ENCODE measurements at places on chromosomes 3 and 15.

DNA sequence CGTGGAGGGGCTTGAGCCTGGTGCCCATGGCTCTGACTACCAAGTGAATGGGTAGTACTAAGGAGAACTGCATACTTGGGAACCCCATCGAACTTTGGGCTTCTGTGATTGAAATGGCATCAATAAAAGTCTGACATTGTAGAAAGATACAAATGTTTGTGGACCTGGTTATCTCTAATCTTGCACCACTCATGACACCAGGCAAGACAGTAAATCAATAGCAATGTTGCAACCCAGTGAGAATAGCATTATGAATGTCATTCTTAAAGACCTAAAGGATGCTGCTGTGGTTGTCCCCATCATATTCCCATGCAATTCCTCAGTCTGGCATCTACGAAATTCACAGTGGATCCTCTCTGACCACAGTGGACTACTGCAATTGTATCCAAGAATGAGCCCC, 233.6 kb upstream of the LYSMD4 start:
- DNase-seq, result no peak

- no peak for DNase-seq
Observed at GRCh38 chr3:29565236-29565635, 284.4 kb downstream of the RBMS3 start.

- no peak for DNase-seq
Observed at GRCh38 chr15:47720555-47720954, 3.2 kb downstream of the SEMA6D start.

DNA sequence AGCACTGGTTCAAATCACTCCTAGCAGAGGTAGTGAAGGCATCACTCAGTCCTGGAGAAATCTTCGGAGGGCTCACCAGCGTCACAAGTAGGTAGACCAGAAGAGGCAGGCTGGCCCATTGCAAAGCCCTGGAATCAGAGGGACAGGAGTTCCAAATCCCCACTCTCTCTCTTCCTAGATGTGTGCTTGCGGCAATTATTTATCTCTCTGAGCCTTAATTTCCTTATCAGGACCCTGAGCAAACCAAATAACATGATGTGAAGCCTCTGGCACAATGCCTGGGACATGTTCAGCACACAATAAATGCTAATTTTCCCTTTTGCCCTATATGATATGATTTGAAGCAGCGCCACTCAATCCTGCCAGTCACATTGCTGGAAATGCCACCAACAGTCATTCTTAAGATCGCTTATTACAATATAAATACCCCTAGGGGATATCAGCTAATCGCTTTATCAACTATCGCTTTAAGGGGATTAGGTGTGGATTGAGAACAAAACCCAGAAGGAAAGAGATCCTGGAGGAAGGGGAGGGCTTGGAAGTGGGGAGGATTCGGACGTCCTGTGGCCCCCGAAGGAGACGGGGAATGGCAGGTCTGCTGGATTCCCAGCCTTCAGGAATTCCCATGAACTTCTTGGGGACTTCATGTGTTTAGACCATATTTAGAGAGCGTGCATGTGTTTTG, 59.5 kb upstream of the TSEN2 start:
- no peak for DNase-seq

DNA sequence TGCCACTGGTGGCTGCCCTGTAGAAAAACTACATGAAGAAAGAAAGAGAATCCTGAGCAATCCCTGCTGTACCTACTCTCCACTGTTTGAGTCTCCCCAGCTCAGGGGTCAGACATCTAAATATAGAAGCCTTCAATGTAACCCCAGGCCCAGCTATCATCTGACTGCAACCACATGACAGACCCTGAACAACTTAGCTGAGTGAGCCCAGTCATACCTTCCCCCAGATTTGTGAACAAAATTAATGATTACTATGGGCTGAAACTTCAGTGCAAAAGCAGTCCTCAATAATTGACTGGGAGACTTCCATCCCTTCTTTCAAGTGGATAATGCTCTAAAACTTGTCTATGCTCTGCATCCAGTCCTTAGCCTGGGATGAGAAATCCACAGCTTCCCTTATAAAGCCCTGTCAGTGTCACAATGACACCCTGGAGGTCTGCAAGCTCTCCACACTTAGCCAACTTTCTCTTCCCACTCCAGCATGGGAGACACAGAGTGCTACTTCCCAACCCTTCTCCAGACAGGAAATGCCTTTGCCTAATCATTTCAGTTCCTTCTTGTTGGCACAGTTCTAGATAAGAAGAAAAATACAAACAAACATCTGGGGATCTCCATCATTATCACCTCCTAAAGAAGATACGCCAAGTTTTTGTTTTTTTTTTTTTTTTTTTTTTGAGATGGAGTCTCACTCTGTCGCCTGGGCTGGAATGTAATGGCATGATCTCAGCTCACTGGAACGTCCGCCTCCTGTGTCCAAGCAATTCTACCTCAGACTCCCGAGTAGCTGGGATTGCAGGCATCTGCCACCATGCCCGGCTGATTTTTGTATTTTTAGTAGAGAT, 198.5 kb upstream of the GADL1 start:
- DNase-seq, result peak; percentile 33

- DNase-seq, result no peak
Observed at GRCh38 chr3:113167825-113168801, 43.2 kb upstream of the BOC start.

- DNase-seq, result peak; percentile 31
Observed at GRCh38 chr15:32825219-32825618, 107.4 kb downstream of the GREM1 start.

- DNase-seq, result peak; percentile 76
Observed at GRCh38 chr3:37074178-37074577, 80.9 kb downstream of the MLH1 start.

DNA sequence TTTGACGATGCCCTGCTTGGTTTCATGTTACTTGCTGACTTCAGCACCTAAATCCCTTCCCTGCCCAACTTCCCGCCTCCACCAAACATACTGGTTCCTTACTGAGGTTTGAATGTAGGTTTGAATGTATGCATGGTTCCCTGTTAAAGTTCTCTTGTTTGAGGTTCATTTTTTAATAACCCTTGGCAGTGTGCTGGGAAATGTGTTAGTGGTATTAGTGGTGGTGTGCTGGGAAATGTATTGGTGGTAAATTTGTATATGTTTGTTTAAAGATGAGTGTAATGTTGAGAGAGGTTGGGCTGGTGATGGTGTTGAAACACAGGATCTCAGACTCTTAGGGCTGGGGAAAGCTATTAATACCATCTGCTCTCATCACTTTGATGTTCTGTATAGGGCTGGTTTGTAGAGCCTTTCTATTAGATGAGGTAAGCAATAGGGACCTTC, 392.7 kb downstream of the PTPRG start:
- no peak for DNase-seq

DNA sequence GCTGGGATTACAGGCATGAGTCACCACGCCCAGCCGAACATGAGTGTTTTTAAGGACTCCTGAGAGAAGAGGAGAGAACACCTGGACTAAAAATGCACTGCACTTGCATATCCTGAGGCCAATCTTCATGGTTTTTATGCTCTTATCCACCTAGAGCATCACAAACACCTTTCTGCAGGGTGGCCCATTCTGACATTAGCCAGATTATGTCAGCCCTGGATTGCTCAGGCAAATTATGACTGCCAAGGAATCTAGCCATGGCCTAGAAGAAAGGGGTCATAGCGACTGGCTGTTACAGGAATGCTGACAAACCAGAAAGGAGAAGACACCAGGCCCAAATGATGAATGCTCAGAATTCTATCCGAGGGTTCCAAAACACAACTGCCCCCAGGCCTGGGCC, 40.9 kb upstream of the HERC1 start:
- DNase-seq, result no peak

GRCh38 chr3:46013316-46014094, 13.8 kb downstream of the XCR1 start:
- DNase-seq, result no peak

GRCh38 chr15:43253431-43254403, 13.0 kb downstream of the TGM5 start:
- DNase-seq, result peak; percentile 53

- DNase-seq, result no peak
Observed at GRCh38 chr15:65920825-65921309, 51.6 kb downstream of the RAB11A start.

DNA sequence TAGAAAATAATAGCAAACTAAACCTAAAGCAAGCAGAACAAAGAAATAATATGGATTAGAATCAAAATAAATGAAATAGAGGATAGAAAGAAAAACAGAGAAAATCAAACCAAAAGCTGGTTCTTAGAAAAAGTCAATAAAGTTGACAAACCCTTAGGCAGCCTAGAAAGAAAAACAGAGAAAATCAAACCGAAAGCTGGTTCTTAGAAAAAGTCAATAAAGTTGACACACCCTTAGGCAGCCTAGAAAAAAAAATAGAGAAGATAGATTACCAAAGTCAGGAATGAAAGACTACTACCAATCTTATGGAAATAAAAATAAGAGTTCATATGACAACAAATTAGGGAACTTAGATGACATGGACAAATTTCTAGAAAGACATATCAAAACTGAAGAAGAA, 142.4 kb downstream of the LRRC28 start:
- DNase-seq, result no peak

DNA sequence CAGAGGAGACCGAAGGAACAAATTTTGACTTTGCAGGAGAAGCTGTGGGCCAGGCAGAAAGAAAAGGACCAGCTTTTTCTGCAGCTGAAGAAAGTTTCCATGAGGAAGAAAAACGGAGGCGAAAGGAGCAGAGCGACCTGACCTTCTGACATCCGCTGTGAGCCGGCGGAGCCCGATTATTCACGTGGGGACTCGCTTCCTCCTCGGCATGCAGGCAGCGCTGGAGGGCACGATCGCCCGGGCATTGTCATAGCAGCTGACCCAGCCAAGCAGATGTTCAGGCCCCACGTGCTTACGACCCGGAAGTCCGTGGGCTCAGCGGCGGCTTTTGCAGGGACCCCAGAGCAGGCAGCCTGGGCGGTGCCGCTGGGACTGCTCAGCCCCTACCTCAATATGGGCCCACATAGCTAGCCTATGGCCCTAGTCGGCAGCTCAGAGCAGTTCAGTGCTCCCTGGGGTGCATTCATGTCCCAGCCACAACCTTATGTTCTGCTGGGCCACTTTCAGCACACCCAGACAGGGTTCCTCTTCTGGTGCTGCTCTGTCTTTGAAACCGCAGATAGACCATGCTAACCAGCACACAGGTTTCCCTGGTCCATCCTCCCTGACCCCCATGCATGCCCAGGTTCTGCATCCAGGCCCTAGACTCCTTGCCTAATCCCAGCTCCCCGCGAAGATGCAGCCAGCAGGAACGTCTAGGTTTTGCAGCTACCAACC, 10.5 kb upstream of the EIF4A2 start:
- DNase-seq, result peak; percentile 69

DNA sequence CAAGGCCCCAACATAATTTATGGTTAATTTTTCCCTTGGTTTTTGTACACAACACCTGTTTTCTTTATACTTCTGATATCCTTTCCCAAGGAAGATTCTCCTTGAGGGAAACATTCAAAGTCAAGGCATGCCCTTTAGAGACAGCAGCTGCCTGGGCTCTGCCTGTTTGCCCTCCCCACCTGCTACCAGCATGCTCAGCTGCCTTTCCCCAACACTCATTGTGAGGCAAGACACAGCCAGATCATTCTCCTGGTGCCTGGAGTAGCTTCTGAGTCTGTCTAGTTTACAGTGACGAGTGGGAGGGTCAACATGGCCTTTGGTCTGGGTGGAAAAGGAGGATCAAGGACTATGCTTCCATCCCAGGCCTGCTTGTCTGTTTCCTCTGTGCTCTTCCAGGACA, 132.5 kb downstream of the EPHB1 start:
- DNase-seq, result no peak

DNA sequence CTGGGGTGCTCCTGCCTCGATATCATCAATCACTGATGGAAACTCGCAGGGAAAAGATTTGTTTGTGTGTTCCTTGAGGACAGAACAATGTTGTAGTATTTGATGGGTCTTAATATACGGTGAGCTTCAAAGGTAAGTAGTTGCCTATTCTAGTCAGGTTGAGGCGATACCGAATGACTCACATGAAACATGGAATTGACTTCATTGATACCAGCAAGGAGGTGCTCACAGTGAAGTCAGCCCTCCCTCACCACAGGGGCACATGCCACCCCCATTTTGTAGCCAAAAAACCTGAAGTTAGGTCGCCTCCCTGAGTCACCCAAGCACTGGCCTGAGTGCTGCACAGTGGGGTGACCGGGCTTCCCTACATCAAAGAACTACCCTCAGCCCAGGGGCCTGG, 3.7 kb upstream of the ALDH1A3 start:
- no peak for DNase-seq

DNA sequence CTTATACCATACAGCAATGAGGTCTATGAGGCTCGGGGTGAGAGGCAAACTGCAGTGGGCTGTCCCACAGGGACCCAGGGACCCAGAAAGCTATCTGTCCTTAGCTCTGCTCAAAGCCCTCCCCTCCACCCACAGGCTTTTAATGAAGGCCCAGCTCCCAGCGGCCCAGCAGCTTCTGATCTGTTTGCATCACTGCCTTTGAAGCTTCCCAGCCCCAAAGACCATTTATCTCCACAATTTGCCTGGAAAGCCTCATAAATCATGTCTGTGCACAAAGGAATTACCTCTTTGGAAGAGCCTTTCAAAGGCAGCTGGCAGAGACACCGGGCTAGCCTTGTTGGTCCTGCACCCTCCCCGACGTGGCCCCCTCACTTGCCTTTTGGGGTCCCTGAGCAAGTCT, 123.9 kb downstream of the RAB11A start:
- no peak for DNase-seq

DNA sequence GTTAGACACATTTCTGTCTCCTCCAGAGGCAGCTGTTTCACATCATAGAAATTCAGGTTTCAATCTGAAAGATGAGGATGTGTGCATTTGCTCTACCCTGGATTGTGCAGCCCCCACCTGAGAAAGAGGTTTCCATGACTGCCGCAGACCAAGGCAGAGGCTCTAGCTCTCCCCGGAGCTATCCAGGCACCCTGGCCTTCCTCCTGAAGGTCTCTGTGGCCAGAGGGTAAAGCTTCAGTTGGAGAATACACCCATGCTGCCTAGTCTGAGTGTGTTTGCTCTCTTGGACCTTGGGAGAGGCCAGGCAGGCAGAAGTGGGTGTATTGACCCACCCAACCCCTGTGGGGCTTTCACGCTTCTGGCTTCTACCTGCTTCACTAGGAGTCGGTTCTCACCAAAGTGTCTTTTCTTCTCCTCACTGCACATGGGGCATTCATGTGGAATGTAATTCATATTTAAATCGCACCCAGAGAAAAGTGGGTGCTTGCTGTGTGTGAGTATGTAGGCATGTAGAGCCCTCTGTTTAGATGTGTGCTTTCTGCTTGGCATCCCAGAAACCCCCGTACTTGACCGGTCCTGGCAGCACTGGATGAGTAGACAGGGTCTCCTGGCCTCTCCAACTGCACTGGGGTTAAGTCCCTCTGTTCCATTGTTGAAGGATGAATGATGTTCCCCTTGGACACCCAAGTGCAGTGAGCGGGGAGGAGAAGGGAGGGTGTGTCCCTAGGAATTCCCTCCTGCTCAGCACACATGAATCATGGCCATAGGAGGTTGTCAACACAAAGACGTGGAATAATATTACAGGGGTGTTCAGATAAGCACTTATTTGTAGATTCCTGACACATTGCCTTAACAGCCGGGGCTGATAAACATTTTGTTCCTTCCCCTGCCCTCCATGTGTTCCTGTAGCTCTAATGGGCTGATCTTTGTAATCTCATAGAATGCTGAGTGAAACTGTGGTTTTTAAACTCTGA, 20.3 kb upstream of the RAB6B start:
- DNase-seq, result no peak
